ENCODE measurements at places on chromosomes 16 and 17. TPM values are rescaled to one million over a fixed set of nuclear protein-coding genes. Genes with fewer than 3 reads are reported as not detected.

PPM1D gene
- polyA plus RNA-seq: 2.6 TPM

STX1B gene
- 0.55 TPM for polyA plus RNA-seq

JUP gene
- polyA plus RNA-seq: 152 TPM

MAPT gene
- 0.15 TPM for polyA plus RNA-seq

CAVIN1 gene
- 190 TPM for polyA plus RNA-seq

GRCh38 chr17:6712058-6712853 is 913 bp downstream of the SLC13A5 start:
- no peak overlapping the region for H3K27ac ChIP-seq
- peaks cover 6% of the 10 kb centered on the region for H3K27me3 ChIP-seq
- H3K4me1 ChIP-seq: peaks cover 23% of the 10 kb centered on the region
- peak; percentile 75 for DNase-seq

- H3K36me3 ChIP-seq: no peaks in the 10 kb centered on the region
- H3K27me3 ChIP-seq: no peaks in the 10 kb centered on the region
- DNase-seq: peak; percentile 100
- peak overlapping the region; percentile 61 for H3K4me3 ChIP-seq
- H3K27ac ChIP-seq: peak overlapping the region; percentile 96
- H3K4me1 ChIP-seq: peaks cover 26% of the 10 kb centered on the region
Observed at GRCh38 chr17:50027172-50027880, 28.6 kb upstream of the ITGA3 start.

GRCh38 chr16:57749856-57750452 is 14.4 kb downstream of the KATNB1 start:
- no peaks in the 10 kb centered on the region for H3K27me3 ChIP-seq
- H3K36me3 ChIP-seq: no peaks in the 10 kb centered on the region
- no peak overlapping the region for H3K27ac ChIP-seq
- H3K4me3 ChIP-seq: no peak overlapping the region
- DNase-seq: no peak

- H3K27me3 ChIP-seq: no peaks in the 10 kb centered on the region
- DNase-seq: no peak
- no peaks in the 10 kb centered on the region for H3K36me3 ChIP-seq
- no peaks in the 10 kb centered on the region for H3K4me1 ChIP-seq
- no peak overlapping the region for H3K4me3 ChIP-seq
Observed at GRCh38 chr16:35570946-35571345, 2111.5 kb downstream of the TP53TG3F start.

DNA sequence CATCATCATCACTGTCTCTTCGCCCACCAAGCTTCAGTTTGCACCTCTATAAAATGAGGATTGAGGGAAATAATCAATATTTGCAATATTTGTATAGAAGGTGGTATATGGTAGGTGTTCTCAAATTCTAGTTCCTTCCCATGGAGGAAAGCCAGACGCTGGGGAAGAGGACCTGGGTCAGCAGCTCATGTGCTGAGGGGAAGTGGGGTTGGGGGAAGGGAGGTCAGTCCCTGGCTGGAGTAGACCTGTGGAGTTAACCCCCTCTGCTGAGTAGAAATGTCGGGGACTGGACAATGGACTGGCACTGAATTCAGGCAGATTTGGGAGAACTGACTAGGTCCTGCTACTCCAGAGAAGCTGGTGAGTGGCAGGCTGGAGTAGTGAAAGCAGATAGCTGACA is 12.8 kb upstream of the ITGB3 start:
- peaks cover 16% of the 10 kb centered on the region for H3K4me1 ChIP-seq
- H3K27ac ChIP-seq: no peak overlapping the region
- no peaks in the 10 kb centered on the region for H3K36me3 ChIP-seq
- H3K27me3 ChIP-seq: peaks cover 3% of the 10 kb centered on the region

DNA sequence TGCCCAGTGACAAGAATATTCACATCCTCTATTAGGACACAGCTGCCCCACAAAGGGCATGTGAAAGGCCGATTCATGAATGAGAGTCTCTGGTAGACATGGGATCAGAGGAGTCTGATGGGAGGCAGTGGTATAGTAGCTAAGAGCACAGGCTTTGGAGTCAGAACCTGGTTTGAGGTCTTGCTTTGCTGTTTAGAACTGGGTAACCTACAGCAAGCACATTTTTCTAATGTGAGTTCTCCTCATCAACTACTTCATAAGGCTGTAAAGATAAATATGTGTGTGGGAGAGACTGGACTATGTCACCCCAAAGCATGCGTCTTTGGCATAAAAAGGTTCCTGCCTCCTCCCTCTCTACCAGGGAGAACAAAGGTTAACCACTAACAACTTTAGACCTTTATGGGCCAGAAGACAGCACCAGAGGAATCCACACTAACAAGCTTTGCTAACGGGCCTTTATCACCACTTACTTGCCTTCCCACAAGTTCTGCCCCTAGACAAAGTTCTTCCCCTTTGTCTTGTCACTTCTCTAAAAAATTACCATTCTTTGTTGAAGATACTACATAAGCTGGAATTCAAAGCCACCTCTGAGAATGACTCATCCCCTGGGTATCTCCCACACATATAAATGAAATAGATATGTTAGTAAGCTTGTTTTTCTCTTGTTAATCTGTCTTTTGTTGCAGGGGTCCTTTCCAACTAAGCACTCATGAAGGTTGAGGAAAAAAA is 21.1 kb downstream of the CDR2 start:
- H3K4me1 ChIP-seq: peaks cover 25% of the 10 kb centered on the region
- H3K36me3 ChIP-seq: peaks cover 12% of the 10 kb centered on the region
- H3K4me3 ChIP-seq: no peak overlapping the region
- no peak overlapping the region for H3K27ac ChIP-seq
- DNase-seq: no peak

DNA sequence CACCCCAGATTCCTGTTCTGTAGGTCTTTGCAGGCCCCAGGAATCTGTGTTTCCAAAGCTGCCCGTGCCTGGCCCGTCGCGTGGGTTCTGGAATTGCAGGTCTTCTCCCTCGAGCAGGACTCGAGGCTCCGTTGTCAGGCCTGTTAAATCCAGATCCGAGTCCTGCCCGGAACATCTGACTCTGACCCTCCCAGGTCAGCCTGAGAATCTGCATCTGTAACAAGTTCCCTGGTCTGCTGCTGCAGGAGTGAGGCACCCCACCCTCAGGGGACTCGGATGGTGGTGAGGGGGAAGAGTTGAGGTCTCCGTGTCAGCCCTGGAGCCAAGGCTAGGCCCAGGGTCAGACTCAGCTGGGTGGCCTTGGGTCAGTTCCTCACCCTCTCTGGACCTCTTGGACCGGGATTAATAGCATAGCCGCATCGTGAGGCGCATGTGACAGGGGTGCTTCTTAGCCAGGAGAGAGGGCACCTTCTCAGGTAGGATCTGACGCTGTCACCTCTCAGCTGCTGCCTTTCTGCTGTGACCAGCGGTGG is 8.8 kb downstream of the SPIRE2 start:
- no peak overlapping the region for H3K4me3 ChIP-seq
- no peak overlapping the region for H3K27ac ChIP-seq
- DNase-seq: no peak
- H3K4me1 ChIP-seq: no peaks in the 10 kb centered on the region

DNA sequence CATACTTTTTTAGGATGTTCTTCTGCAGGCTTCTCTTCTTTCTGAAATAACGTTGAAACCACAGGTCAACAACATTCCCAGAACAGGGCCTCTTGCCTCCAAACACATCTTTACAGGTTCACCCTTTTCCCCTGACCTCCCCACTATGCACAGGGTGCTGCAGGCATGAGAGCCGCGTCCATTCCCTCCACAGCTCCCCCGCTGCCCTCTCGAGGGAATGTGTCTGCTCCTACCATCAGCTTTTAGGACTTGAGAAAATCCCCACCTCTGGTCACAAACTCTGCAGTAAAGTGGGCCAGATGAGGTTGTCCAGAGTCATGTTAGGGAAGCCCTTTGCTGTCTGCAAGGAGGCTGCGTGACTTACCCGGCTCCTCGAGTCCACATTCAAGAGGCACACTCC is 30.5 kb downstream of the DUSP14 start:
- no peak overlapping the region for H3K27ac ChIP-seq
- H3K4me3 ChIP-seq: no peak overlapping the region
- no peak for DNase-seq
- H3K36me3 ChIP-seq: peaks cover 3% of the 10 kb centered on the region

- no peaks in the 10 kb centered on the region for H3K27me3 ChIP-seq
- peaks cover 8% of the 10 kb centered on the region for H3K36me3 ChIP-seq
- H3K4me1 ChIP-seq: no peaks in the 10 kb centered on the region
- no peak overlapping the region for H3K4me3 ChIP-seq
- no peak for DNase-seq
Observed at GRCh38 chr16:67571464-67571863, 9.1 kb downstream of the CTCF start.

DNA sequence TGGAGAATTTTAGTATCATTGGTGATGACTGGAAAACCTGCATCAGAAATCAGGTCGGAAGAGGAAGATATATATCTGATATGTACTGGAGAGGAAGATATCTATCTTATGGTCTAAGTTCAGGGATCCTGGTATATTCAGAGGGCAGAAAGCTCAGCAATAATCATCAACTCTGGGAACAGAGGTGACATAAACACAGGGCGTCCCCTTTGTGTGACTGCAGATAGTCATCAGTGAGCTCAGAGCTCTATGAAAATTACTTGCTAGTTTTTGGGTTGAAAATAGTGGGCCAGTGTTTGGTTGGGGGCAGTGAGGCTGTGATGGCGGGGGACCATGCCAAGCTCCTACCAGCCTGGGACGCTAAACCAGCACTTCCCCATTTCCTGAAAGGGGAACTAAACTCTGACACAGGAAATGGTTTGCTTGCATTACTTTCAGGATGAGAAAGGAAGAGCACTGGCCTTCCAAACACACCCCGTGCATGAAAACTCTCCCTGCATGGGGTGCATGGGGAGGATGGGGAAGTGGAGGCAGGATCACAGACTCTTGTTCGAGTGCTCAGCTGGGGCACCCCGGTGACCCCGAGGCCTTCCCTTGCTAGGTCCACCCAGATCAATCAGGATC is 15.8 kb downstream of the NOD2 start:
- no peaks in the 10 kb centered on the region for H3K27me3 ChIP-seq
- no peaks in the 10 kb centered on the region for H3K4me1 ChIP-seq
- no peak overlapping the region for H3K4me3 ChIP-seq

DNA sequence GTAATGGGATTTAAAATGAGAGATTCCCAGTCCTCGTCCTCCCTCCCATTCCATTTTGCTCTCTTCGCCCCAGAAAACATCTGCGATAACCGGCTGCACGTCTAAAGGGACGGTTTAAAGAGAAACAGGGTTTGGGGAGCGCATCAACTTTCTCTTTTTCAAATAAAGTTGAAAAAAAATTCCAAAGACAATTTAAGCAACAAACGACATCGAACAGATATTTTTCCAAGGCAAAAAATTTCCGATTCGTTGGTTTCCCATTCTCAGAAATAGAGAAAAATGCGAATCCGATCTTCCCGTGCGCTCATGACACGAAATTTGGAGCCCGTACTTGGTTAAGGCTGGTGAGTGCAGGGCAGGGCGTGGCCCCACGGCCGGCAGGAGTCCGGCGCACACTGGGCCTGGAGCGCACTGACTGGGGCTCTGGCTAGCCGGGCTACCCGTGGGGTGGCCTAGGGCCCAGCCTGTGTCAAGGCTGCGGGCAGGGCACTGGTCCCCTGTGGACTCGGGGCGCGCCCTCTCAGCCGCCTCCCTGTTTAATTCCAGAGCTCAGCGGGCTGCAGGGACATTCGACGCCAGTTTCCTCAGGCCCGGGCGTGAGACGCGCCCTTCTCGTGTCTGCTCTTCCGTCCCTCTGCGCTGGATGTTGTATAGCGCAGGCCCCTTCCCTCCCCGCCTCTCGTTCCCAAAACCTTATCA is 17.9 kb upstream of the ZFHX3 start:
- no peak overlapping the region for H3K4me3 ChIP-seq
- H3K27me3 ChIP-seq: peaks cover 25% of the 10 kb centered on the region
- peaks cover 51% of the 10 kb centered on the region for H3K4me1 ChIP-seq
- no peak overlapping the region for H3K27ac ChIP-seq
- no peaks in the 10 kb centered on the region for H3K36me3 ChIP-seq

GRCh38 chr16:54174750-54175149 is 111.8 kb downstream of the IRX3 start:
- DNase-seq: no peak
- H3K4me3 ChIP-seq: no peak overlapping the region
- no peaks in the 10 kb centered on the region for H3K36me3 ChIP-seq
- no peaks in the 10 kb centered on the region for H3K27me3 ChIP-seq
- no peak overlapping the region for H3K27ac ChIP-seq
- H3K4me1 ChIP-seq: no peaks in the 10 kb centered on the region

- no peaks in the 10 kb centered on the region for H3K27me3 ChIP-seq
- peaks cover 19% of the 10 kb centered on the region for H3K4me1 ChIP-seq
- H3K27ac ChIP-seq: peak overlapping the region; percentile 37
- H3K4me3 ChIP-seq: no peak overlapping the region
- H3K36me3 ChIP-seq: no peaks in the 10 kb centered on the region
Observed at GRCh38 chr16:57316390-57317017, 32.0 kb upstream of the PLLP start.

DNA sequence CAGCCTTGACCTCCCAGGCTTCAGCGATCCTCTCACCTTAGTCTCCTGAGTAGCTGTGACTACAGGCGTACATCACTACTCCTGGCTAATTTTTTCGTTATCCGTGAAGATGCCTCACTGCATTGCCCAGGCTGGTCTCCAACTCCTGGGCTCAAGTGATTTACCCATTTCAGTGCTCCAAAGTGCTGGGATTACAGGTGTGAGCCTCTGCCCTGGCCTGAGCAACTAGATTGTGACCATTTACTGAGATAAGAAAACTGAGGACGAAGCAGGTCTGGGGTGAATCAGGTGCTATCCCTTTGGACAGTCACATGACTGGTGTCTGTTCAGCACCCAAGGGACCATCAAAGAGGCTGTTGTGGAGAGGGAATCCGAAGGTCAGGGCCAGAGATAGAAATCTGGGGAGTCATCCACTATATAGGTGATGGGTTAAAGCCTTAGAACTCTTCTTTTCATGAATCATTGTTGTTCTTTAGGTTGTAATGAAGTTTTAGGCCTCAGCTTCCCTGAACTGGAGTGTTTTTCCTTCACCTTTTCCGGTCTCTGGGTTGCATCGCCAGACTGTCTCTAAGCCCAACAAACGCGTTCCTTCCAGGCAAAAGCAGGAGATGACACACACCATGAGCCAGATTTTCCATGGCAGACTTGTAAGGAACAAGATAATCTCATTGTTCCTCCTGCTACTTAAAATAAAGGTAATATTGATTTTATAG is 62.5 kb downstream of the FTO start:
- no peaks in the 10 kb centered on the region for H3K36me3 ChIP-seq
- DNase-seq: no peak
- no peaks in the 10 kb centered on the region for H3K27me3 ChIP-seq
- no peak overlapping the region for H3K27ac ChIP-seq
- H3K4me1 ChIP-seq: peaks cover 39% of the 10 kb centered on the region
- no peak overlapping the region for H3K4me3 ChIP-seq

DNA sequence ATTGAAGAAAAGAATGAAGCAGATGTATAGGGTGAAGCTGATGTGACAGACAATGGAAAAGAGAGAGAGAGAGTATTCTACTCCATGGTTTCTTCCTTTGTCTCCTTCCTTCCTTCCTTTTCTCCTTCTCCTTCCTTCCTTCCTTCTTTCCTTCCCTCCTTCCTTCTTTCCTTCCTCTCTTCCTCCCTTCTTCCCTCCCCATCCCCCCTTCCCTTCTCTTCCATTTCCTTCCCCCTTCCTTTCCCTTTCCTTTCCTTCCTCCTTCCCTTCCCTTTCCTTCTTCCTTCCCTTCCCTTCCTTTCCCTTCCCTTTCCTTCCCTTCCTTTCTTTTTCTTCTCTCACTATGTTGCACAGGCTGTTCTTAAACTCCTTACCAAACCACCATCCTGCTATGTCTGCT is 55.7 kb upstream of the GPR139 start:
- H3K4me3 ChIP-seq: no peak overlapping the region
- DNase-seq: no peak
- no peaks in the 10 kb centered on the region for H3K4me1 ChIP-seq
- no peak overlapping the region for H3K27ac ChIP-seq
